ENCODE measurements at places on chromosomes 5 and 9.
A peak's percentile ranks its signal among the peaks of the same experiment; 100 is the strongest.

- no peak for DNase-seq
Measured at GRCh38 chr5:112534611-112535255, 115.7 kb upstream of the EPB41L4A start.

DNA sequence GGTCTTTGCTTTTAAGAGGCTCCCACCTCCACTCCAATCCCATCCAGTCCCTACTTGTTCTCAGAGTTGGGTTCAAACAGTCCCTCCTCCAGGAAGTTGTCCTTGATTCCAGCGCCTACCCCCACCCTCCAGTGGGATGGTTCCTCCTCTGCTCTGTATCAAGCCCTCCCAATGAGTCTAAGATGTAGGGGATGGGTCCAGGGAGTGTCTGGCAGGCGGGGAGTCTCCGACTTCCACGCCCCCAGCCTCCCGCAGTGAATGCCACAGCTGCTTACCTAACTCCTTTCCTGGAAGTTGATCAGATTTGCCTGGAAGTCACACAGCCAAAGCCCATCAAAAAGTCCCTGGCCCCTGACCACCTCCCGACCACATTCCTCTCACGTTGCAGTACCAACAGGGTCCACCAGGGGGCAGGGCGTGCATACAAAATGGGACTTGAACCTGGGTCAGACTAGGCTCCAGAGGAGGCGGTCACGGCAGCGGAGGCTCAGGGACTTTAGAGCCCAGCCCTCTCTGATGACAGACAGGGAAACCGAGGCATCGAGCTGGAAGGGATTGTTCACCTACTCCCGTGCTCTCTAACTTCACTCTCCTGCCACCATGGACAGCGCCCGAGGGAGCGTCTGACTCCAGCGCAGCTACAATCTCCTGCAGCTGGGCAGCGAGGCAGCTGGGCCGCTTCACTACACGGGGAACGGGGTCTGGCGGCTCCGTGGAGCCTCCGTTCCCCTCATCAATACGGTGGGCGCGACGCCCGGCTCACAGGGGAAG, 25.0 kb upstream of the TDRD7 start:
- peak; percentile 69 for DNase-seq

DNA sequence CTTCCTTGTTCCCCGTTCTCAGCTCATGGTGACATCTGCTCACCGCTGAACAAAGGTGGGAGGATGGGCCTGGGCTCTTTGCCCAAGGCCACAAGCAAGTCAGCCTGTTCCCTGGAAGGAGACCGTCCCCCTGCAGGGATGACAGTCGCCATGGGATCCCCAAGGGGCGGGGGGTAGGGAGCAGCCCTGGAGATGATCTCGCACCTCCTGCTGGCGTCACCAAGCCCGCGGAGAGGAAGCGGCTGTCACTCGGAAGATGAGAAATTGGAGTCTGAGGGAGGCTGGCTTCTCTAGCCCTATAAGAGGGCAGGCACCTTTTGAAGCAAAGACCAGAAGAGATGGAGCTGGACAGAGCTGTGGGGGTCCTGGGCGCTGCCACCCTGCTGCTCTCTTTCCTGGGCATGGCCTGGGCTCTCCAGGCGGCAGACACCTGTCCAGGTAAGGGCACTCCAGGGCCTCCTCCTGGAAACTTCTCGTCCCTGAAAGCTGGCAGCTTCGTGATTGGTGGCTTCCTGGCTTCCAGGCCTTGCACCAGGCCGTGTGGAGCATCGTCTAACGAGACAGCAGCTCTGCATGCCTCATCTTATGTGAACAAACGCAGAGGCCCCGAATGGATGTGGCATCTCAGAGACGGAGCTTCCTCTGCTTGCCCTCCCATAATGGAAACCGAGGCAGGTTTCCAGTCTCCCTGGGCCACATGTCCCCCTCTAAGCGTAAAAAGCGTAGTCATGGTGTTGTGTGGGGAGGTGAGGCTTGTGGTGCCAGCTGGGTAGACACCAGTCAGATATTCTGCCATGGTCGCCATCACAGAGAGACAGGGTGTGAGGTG, at the start of gene FCN2:
Gene FCN2, plus strand, starts transcription at position 327 of the 829 bp plus-strand sequence. Its CDS starts 12 bp downstream, at position 339.
- no peak for DNase-seq

GRCh38 chr5:171424726-171425125, 5.3 kb downstream of the FGF18 start:
- DNase-seq: no peak

- DNase-seq: no peak
Measured at GRCh38 chr5:123452401-123452800, 29.2 kb upstream of the CEP120 start.

DNA sequence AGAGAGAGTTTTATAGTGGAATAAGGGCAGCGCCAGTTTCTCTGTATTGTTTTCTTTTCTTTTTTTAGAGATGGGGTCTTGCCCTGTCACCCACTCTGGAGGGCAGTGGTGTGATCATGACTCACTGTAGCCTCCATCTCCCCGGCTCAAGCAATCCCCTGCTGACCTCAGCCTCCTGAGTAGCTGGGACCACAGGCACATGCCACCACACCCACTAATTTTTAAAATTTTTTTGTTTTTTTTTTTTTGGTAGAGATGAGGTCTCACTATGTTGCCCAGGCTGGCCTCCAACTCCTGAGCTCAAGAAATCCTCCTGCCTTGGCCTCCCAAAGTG, 119.0 kb downstream of the PIK3R1 start:
- no peak for DNase-seq

DNA sequence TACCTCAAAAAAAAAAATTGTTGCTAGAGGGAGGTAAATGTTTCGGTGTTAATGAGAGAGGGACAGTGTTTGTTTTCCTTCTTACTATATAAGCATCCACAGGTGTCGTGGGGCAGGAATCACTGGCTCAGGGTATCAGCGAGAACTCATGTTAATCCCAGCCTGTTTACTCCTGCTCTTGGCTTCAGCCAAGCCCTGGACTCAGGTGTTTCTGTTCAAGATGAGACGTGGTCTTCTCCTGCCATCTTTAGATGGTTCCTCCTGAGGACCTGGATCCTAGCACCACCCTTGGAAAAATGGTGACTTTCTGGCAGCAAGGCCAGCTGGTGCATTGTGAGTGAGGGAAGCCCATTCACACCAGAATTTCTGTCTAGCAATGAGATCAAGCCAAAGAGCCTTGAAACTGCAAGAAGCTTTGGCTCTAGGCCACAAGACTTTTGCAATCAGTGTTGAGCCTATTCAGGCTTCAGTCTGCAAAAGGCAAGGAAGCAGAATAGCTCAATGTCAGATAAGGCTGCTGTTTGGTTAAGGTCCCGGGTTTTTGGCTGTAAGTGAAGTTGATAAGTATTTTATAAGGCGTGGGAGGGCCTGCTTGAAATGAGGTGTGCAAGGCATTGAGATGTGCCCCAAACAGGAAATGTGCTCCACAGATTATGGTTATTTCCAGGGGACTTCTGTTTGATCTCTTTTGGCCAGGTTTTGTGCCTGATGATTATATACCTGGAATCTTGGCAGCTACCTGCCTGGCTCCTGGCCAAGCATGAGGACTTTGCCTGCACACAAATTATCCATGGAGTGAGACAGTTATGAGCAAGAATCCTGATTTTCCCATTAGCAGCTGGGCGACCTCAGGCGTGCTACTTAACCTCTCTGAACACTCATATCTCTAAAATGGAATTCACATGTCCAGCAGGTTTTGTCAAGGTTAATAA, 99.8 kb downstream of the TENT4A start:
- no peak for DNase-seq

DNA sequence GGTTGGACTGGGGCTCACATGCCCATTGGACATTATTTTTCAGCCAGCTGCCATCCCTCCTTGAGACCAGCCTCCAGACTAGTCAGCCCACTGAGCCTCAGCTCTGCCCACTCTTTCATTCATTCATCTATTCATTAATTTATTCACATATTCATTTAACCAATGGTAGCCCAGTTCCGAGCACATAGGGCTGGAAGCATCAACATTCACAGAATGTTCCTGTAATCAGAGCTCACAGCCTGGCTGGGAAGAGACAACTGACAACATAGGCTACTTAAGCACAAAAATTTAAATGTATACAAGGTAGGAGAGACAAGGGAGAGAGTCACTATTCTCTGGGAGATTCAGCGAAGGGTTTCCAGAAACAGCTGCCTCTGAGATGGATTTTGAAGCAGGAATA, 17.0 kb upstream of the PBX3 start:
- no peak for DNase-seq

DNA sequence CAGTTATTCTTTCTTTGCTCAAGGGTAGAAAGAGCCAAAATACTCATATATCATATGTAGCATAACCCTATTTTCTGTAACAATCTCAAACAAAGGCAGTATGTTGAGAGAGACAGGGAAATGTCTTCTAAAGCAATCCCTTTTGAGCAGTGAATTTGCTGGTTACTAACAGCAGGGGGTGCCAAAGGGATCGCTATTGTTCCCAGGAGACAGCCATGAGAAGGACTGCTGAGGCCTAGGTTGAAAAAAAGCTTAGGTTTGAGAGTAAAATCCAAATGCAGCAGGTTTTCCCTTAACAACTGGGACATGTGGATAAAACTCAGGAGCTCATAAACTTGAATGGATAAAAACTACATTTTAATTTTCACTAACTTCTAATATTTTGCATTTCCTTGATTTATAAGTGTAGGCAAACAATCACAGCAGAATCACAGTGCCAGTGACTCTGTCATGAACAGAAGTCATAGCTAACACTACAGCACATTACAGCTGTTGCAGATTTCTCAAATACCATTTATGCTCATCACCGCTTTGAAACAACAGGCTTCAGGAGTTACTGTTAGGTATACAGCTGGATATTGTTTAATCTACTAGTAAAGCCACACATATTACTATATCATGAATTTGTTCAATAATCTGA, 148.4 kb downstream of the MAPKAP1 start:
- no peak for DNase-seq

- DNase-seq: peak; percentile 62
Measured at GRCh38 chr5:157265714-157266285, at the start of gene CYFIP2. Gene CYFIP2 (plus strand): TSS chr5:157266123. CDS start chr5:157285362, 19,239 bp downstream.

GRCh38 chr5:168317521-168318147, 26.2 kb downstream of the WWC1 start:
- no peak for DNase-seq

- DNase-seq: no peak
Measured at GRCh38 chr9:111151537-111151936, 113.3 kb upstream of the LPAR1 start.

- no peak for DNase-seq
Measured at GRCh38 chr9:133054194-133054890, 7.4 kb upstream of the CEL start.

GRCh38 chr5:95471487-95471886, 80.3 kb downstream of the FAM81B start:
- DNase-seq: no peak

- no peak for DNase-seq
Measured at GRCh38 chr9:134598884-134599245, 42.7 kb upstream of the COL5A1 start.

DNA sequence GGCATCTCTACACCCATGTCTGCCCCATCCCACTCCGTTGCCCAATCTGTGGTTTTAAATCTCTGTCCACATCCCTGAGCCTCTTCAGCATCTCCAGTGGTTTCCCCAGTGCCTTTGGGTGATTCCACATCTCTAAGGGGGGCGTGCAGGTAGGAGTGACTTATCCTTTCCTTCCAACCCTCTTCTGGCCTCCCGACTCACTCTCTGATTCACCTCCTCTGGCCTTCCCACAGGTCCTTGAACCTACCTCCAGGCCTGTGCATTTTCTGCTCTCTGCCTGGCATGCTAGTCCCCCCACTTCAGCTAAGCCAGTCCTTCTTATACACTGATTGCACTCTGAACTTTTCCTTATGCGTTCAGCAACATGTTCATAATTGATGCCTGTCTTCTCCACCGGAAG, 99.0 kb downstream of the RALGPS1 start:
- no peak for DNase-seq

DNA sequence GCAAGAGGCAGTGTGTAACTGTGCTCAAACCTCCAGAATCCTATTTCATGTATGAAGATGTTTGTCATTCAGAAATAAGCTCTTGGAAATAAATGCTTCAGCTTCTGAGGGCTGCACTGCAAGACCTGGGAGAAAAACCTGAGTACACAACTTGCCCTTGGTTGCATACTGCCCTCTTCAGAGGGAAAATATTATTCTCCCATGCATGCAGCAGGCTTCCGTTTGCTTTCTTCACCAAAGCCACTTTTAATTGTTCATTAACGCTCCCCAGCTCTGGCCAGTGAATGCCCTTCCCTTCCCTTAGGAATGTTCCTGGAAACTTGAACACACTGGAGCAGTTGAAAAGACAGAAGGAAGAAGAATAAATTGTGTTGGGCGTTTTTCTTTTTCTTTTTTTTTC, 2.5 kb upstream of the WHRN start:
- DNase-seq: no peak

GRCh38 chr5:18652404-18653215, 1018.4 kb downstream of the TAF11L14 start:
- DNase-seq: no peak

DNA sequence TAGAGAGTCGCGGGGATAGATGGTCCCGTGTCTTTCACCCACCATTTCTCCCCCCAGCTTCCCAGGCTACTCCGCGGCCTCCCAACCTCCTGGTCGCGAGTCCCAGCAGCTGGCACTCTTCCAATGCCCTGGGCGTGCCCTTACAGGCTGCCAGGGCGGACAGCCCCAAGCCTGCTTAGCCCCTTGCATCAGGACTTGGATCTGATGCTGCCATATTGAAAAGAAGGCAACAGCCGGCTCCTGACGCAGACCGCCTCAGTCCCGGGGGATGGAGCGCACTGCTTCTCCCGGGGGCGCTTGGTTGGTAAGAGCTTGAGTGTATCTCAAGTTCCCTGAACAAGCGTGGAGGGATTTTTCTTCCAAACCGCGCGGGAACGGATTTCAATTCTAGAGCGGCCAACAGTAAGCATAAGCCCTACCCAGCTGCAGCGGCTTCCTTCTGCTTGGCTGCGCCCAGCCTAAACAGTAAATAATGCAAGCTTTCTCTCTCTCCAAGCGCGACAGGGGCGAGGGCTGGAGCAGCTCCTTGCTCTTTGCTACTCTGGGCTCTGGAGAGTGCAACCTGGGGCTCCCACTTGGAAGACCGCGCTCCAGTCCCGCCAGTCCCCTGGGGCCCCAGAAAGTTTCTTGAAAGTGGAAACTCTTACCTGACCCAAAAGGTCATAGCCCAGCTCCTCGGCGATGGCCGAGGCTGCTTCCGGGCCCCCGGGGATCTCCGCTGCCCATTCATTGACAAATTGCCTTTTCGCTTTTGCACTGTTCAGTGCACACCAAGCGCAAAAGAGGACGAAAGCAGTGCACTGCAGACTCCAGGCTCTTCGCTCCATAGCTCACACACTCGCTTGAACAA, 607 bp downstream of the PCSK1 start:
- DNase-seq: no peak

DNA sequence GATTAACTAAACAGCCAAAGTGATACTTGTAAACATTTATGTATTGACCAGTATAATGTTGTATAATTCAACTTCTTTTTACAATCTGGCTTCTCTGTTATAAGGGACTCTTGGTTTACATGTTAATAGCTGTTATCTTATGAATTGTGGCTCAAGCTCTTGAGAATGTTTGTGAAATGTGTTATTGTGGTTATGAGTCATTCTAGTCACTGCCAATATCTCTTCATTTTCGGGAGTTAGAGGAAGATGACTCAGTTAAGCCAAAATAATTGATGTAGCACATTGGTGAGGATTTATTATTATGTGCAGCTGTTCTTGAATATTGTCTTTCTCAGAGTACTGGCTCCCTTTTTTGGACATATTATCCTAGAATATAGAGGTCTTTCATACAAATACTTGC, 655.2 kb upstream of the RIOK2 start:
- no peak for DNase-seq

Data from anterior cingulate cortex (tissue), 58 donors.